ENCODE measurements at places on chromosomes 3 and 15.

DNA sequence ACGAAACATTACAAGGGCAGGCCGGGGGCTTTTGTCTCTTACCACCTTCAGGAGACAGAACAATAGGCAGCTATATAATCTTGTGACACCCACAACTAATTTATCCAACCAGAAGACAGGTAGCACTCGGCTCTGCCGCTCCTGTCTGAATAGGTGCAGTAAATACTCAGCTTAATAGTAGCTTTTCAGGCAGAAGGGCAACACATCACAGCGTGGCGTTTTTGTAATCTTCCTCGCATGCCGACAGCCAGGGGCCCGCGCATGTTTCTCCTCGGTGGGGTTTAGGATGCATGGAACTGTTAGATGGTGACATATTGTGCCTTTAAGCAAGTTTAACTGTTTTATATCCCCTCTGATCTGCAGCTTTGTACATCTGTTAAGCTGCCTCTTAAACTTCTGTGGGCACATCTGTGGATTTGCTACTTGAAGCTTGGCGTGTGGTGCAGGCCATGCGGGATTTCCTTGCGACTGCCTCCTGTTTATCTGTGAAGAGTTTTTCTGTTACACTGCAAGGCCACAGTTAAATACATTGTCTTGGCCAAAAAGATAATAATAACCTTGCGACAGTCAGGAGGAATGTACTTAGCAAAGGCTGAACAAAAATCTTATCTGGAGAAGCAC lies 123.2 kb upstream of the BNIP2 start:
- no peak for DNase-seq

GRCh38 chr3:15649858-15650257 lies 48.3 kb downstream of the BTD start:
- no peak for DNase-seq

DNA sequence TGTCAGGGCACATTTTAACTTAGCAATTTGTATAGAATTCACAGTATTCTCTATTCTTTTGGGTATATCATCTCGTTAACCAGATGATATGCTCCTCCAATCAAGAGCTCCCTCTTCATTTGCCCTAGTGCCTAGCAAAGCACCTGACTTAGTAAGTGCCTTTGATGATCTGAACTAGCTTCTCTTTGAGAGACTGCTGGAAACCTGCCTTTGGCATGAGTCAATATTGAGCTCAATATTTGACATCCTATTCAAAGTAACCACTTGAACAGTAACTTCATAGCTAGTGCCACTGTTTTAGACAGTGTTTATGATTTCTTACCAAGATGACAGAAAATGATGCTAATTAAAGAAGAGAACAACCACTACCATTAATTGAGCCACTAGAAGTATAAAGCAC lies 696.3 kb upstream of the UBE2E2 start:
- DNase-seq = no peak

DNA sequence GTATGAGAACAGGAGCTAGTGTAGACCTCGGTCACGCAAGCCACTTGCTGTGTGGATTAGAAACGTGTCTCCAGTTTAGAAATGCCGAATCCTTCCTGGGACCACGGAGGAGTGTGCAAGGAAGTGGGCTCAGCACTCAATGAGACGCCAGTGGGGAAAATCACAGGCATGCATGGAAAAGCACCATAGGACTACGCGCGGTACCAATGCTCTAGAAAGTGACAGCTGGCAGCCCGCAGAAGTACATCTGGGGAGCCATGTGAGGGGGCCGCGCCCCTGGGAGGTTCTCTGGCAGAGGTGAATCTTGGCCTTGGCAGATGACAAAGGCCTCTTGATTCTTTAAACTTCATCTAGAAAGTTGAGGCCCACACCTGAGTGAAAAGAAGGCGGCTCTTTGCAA lies 99.3 kb downstream of the LRRK1 start:
- no peak for DNase-seq

GRCh38 chr3:125145751-125146475 lies 66.6 kb downstream of the SLC12A8 start:
- DNase-seq = no peak

DNA sequence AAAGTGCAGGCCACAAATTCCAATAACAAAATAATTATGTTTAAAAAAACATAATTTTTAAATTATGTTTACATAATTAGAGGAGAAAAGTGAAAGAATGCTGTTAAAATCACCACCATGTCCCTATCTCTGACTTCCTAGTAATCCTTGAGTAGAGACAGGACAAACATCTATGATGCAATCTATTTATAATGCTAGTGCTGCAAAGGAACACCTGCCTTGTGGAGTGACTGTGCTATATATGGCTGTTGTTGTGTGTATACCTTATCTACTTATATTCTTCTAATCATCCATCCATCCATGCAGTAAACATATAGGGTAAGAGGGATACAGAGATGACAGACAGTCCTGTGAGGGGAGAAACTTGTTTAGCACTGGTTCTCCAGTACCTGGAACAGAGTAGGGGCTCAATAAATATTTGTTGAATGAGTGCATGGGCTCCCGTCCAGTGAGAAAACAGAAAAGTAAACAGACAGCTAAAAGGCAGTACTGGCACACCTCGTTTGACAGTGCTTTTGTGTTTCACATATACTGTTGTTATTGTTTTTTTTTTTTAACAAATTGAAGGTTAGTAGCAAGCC lies 229.3 kb upstream of the UBE2E1 start:
- no peak for DNase-seq

DNA sequence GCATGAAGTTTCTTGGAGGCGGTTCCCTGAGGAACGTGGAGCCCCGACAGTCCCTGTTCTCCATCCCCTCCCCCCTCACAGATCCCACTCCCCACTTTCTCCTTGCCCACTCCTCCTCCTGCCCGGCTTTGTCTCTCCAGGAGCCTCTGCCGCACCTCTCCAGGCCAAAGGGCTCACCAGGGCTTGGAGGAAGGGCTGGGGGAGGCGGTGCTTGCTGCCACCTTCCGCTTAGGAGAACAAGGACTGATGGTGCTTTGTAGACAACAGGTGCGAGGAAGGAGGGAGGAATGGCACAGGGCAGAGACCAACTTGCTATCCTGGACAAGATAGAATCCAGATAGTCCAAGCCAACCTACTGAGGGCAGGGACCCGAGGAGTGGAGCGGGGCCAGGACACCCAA lies 103.5 kb upstream of the SMAD3 start:
- DNase-seq = no peak

GRCh38 chr3:12375572-12375971 lies 86.7 kb downstream of the PPARG start:
- no peak for DNase-seq

Data from stimulated activated naive CD8-positive, alpha-beta T cell treated with anti-CD3 and anti-CD28 coated beads, Interleukin-15, Interleukin-2, amounts not matched to agents 100 U/mL and 50 U/mL, for 24 hours (primary cell).